ENCODE measurements at places on chromosomes 16 and 17.

GRCh38 chr17:15092762-15093161 lies 172.4 kb downstream of the PMP22 start:
- no peak for DNase-seq

GRCh38 chr17:49829026-49829425 lies 18.8 kb downstream of the TAC4 start:
- no peak for DNase-seq

DNA sequence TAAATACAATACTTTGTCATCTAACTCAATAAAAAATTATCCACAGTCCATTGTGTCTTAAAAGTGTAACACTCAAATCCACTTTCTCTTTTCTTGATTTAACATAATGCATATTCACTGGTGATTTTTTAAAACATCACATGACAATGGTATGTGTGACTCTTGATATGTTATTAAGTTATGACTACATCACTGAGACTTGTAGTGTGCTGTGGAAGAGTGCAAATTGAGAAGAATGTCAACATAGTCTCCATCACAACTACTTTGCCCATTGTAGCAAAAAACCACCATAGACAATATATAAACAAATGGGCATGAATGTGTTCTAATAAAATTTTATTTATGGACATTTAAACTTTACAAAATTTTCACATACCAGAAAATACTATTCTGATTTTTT lies 380.7 kb upstream of the PMFBP1 start:
- no peak for DNase-seq

- no peak for DNase-seq
These were observed 948.7 kb downstream of the KCNJ2 start for GRCh38 chr17:71118039-71118438.

- DNase-seq: no peak
These were observed 284.5 kb downstream of the MAF start for GRCh38 chr16:79316004-79316458.

- no peak for DNase-seq
These were observed 6.1 kb downstream of the PRR29 start for GRCh38 chr17:64004218-64004770.

DNA sequence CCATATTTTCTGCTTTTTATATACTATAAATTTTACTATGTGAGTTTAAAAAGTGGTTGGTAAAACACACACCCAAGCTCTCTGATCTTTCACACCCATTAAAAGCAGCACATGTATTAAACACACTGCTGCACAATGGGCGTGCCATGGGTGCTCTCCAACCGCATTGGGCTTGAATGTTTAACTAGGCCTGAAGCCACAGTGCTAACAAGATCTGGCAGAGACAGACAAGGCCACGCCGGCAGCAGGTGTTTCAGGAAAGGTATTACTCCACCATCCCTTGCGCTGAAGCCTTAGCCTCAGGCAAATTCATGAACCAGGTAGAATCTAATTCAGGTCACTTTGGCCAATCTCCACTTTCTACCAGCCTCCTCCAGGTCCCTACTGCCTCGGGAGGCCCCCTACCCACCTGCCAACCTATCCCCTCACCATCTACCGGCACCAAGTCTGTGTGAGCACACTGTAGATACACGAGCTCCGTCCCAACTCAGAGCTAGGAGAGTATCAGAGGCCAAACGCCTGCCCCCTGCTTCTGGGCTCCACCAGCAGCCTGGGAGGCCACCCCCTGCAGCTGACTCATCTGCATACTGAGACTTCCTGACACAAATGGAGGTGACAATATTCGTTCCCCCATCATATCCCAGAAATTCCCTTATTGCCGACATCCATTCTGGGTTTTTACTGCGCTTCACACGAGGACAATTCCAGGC lies 95.0 kb downstream of the ADCY9 start:
- DNase-seq: no peak

GRCh38 chr17:81364278-81365147 lies 30.7 kb upstream of the BAHCC1 start:
- DNase-seq: no peak

DNA sequence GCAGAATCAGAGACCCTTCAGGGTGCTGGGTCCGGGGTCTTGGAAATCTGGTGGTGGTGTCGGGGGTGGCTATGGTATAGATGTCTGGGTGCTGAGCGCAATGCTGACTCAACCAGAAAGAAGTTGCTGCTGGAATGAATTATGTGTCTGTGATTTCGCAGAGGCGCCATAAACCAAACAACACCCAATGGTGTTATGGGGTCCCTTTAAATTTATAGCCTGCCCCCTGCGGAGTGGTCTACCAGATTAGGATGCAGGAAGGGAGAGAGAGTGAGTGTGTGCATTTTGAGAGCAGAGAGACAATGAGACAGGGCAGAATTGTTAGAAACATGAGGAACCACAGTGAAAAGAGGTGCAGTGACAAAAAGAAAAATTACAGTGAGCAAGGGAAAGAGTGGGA lies 100.7 kb upstream of the CDH11 start:
- no peak for DNase-seq

GRCh38 chr17:77072670-77073069 lies 68.1 kb upstream of the SEC14L1 start:
- no peak for DNase-seq

DNA sequence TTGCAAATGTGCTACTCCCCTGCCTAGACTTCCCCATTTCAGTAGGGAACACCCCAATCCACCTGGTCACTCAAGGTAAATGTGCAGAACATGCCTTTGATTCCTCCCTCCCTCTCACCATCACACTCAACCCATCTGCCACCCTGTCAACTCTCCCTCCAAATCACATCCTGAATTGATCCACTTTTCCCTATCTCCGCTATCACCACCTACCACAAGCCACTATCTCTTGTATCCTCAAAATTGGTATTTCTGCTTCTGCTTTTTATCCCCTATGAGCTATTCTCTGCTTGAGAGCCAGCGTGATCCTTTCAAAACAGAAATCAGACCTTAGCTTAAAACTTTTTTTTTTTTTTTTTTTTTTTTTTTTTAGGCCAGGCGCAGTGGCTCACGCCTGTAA lies 5.4 kb upstream of the NOL11 start:
- DNase-seq: no peak

DNA sequence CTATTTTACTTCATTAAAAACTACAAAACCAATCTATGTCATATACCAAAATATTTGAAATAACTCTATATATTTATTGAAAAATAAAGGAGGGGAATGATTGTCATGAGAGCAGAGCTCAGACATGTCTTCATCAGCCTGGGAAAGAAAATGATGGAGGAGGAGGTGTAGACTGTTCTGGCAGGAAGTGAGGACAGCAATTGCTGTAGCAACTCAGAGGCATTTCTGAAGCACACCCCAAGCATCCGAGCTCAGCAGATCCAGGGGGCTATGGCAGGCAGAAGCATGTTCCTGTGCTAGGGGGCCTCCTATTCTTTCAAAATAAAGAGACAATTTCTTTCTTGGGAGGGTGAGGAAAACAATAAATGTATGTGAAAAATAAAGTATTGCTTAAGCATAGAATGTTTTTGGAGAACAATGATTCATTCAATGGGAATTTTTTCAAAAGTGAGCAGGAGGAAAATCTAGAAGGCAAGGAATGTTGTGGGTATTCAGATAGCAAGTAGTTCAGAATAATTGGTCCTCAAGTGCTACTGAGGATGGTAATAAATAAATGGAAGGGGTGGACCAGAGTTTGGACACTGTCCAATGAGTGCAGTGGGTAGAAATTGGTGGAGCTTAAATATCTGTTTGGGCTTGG lies 383.4 kb downstream of the CDH11 start:
- no peak for DNase-seq

- DNase-seq: no peak
These were observed 9.2 kb downstream of the TANC2 start for GRCh38 chr17:62975206-62975605.

- DNase-seq: no peak
These were observed 16.3 kb downstream of the FOXJ1 start for GRCh38 chr17:76124582-76125390.

DNA sequence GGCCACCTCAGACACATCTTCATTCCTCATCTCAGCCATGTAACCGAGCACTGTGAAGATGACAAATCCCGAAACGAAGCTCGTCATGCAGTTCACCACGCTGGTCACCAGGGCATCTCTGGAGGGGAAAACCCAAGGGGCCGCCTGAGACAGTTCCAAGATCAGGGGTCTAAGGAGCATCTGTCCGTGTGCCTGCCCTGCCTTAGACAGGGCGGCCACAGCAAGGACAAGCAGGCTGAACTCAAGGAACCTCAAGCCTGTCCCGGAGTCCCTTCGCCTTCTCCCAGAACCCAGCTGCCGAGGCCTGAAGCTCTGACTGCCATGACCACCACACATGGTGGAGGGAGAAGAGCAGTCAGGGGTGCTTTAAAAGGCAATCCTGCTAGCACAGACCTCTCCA lies 22.7 kb downstream of the SLC6A4 start:
- no peak for DNase-seq

GRCh38 chr16:21260870-21261791 lies 17.0 kb downstream of the CRYM start:
- no peak for DNase-seq

- DNase-seq: peak; percentile 25
These were observed 1.0 kb downstream of the ZNF319 start for GRCh38 chr16:57999366-57999970.

- DNase-seq: no peak
These were observed 70.2 kb downstream of the IRF8 start for GRCh38 chr16:85969159-85969558.

GRCh38 chr17:7577327-7578199 lies 1.9 kb upstream of the CD68 start:
- DNase-seq: no peak

GRCh38 chr16:89678258-89678657 lies 8.2 kb upstream of the CDK10 start:
- DNase-seq: no peak

DNA sequence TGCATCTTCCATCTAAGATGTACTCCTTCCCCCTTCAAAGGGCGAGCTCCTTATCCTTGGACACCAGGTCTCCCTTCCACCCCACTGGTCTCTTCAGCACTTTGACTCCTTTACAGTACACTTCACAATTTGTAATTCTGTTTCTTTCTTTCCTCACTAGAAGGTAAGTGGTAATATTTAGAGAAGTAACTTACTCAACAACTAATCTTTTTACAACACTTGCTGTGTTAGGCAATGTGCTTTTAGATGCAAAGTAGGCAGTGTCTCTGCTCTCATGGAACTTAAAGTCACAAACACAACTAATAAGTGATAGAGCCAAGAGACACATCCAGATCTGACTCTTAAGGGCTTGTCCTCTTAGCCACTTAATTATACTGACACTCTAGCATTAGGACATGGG lies 6.4 kb downstream of the SIAH1 start:
- no peak for DNase-seq

GRCh38 chr17:44043272-44043696 lies 23.2 kb downstream of the LSM12 start:
- no peak for DNase-seq

DNA sequence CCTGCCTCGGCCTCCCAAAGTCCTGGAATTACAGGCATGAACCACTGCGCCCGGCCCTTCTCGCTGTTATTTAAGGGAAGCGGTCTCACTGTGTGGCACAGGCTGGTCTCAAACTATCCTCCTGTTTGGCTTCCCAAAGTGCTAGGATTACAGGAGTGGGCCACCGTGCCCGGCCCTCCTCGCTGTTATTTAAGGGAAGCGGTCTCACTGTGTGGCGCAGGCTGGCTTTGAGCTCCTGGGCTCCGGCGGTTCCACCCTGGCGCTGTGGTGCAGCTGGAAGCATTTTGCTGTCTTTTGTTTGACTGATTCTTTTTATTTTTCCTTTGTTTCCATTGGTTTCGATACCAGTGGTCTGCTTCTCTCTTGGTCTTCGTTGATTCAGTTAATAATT lies 40.7 kb downstream of the FOXK2 start:
- no peak for DNase-seq

DNA sequence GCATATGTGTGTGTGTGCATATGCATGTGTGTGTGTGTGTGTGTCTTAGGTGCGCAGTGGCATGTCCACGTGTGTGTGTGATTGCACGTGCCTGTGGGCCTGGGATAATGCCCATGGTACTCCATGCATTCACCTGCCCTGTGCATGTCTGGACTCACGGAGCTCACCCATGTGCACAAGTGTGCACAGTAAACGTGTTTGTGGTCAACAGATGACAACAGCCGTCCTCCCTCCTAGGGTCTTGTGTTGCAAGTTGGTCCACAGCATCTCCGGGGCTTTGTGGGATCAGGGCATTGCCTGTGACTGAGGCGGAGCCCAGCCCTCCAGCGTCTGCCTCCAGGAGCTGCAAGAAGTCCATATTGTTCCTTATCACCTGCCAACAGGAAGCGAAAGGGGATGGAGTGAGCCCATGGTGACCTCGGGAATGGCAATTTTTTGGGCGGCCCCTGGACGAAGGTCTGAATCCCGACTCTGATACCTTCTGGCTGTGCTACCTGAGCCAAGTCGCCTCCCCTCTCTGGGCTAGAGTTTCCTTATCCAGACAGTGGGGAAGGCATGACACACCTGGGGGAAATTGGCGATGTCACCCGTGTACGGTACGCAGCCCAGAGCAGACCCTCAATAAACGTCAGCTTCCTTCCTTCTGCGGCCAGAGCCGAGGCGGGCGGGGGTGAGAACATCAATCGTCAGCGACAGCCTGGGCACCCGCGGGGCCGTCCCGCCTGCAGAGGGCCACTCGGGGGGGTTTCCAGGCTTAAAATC lies 47.6 kb downstream of the IL21R start:
- DNase-seq: peak; percentile 94

GRCh38 chr17:2695243-2695960 lies 16.2 kb downstream of the CLUH start:
- no peak for DNase-seq

Data from immature natural killer cell (primary cell).